ENCODE measurements at places on chromosomes 5 and 9.

DNA sequence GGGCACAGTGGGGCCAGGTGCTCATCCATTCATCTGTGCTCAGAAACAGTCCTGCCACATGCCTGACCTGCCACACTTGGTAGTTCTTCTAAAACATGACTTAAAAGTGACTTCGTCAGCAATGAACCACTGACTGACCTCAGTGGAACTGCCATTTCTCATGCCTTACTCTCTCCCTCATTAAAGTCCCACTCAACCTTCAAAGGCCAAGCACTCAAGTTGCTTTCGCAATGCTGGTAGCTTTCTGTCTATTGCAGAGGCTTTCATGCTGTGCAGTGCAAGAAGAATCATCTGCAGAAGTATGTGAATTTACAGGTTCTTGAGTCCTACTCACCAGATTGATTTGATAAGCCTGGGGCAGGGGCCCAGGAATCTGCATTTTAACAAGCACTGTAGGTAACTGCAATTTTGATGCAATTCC lies 23.9 kb downstream of the B4GALT1 start:
- no peak for DNase-seq

DNA sequence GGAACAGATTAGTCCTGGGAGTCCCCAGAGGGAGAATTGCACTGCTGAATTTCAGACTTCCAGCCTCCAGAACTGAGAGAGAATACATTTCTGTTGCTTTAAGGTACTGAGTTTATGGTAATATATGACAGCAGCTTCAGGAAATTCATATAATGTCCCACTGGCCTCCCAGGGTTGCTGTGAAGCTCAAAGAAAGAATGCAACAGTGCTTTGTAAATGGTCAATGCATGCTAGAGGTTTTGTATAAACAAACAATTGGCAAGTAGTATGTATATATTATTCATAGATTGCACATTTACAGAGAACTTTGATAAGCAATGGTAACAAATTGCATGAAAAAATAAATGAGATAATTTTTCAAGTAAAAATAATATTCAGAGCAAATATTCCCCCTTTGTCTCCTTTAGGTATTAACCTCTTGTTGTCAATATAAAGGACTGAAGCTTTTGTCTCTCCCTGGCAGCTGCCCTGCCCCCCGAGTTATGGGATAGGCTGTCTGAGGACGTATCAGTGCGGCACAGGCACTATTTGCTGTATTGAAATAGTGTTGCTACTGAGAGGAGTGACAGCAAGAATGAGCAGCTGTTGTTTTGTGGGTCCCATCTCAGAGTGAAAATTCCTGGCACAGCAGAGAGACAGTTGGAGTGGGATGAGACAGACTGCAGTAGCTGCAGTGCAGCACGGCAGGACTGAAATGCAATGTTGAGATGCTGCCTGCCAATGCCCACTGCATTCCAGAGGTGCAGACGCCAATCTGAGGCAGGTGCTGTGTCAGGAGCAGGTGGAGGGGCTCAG lies 194.2 kb upstream of the GLRA1 start:
- DNase-seq = no peak

- no peak for DNase-seq
These were observed 48.9 kb downstream of the PTPN3 start for GRCh38 chr9:109449036-109449798.

DNA sequence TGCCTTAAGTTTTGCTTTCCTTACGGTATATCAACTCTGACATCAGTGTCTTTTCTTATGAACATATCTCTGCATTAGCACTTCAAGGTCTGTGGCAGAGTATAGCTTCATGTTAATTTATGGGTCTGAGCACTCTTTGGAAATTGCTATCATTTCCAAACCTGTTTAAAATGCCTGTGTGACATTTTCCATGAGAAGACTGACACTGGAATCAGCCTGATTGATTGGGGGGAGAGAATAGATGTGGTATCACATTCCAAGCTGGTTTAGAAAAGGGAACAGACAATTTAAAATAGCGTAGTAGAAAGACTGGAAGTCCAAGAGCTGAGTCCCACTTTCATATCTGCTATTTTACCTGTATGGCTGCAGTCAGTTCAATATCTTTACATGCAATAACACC lies 272.1 kb upstream of the CDH10 start:
- no peak for DNase-seq

- DNase-seq = no peak
These were observed 4.6 kb downstream of the ANGPTL2 start for GRCh38 chr9:127117801-127118200.

GRCh38 chr9:95511952-95512708 lies 4.6 kb downstream of the PTCH1 start:
- DNase-seq = peak; percentile 53

DNA sequence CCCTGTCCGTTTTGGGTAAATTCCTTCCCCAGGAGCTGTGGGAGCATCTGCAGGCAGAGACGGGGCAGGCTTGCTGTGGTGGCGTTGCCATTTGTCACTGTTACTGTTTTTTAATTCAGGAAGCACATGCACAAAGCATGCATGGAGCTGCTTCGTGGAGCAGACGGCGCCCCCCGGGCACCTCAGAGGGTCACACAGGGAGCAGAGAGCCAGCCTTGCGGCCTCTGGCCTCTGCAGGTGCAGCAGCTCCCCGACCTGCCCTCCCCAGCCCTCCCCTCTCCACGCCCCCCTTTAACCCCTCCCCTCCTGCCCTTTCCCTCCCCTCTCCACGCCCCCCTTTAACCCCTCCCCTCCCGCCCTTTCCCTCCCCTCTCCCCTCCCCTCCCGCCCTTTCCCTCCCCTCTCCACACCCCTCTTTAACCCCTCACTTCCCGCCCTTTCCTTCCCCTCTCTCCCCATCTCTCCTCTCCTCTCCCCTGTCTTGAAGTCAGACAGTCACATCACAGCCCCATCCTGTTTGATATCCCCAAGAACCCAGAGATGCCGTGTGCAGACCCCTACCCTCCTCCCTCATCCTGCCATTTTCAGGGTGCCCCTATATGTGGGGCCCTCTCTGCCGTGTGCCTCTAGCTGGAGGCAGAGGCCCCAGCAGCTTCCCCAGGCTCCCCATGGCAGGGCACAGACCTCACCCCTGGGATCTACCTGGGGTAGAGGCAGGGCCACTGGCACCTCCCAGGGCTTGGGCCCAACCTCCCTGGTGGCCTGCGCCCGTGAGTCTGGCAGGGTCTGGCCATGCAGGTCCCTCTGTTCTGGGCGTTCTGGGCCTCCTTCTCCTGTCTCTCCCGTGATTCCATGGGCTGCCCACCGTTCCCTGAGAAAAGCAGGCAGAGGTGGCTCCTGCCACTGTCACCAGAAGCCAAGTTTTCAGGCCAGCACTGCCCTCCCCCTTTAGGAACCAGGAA lies 29.6 kb upstream of the UBAC1 start:
- DNase-seq = peak; percentile 79

- no peak for DNase-seq
These were observed 256.1 kb upstream of the SMARCA2 start for GRCh38 chr9:1759009-1759408.

DNA sequence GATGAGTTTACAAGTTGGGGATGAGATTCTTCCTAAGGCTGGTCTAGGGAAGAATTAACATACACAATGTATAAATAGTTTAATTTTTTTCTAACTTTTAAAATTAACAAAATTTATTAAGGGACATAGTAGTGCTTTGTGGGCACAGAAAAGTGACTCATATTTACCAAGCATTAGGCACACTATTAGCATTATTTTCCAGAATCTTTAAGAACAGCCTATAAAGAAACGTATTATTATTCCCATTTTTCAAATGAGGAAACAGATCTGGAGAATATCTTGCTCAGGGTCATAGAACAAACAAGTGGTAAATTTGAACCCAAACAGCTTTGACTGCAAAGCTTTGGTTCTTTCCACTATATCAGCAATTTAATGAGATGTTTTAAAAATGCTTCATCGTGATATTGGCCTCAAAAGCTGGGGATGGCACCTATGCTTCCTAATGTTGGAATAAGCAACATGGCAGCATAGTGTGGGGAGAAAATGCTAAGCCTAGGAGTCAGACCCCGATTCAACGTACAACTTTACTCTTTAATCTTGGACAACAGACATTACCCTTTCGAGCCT lies 55.9 kb downstream of the ABCA1 start:
- DNase-seq = no peak

DNA sequence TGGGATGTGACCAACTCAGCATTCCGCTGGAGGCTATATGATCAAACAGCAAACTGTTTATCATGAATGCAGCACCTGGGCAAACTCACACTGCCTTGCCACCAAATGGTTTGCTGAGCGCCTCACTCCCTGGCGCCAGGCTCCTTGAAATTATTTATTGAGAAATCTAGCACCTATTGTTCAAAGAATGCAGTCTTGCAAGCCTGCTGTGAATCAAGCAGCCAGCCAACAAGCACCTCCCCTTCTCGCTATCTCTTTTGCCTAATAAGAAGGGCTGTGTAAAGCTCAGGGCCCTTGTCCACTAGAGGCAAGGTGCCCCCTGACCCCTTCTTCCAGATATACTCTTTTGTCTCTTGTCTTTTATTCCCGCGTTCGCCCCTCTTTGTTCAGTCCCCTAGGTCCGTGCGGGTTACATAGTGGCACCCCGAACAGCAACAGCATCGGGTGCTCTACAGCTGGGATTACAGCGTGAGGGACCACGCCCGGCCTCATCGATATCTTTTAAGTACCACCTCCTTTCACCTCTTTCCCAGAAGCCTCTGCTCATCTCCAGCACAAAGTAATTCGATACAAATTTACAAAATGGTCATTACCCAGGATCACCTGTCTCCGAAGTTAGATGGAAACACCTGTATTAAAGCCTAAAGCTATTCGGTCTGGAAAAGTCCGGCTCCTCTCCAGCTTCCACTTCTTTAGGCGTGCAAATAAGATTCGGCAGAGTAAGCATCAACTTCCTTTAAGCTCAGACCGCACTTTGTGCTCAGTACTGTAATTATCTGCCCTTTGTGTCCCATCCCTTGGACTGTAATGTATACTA lies 896 bp downstream of the RIGI start:
- DNase-seq = no peak

GRCh38 chr5:119386596-119387344 lies 31.0 kb downstream of the TNFAIP8 start:
- no peak for DNase-seq

- DNase-seq = no peak
These were observed 38.9 kb downstream of the GABRB2 start for GRCh38 chr5:161507591-161507990.

- no peak for DNase-seq
These were observed 624.2 kb downstream of the MTRR start for GRCh38 chr5:8493176-8493575.

DNA sequence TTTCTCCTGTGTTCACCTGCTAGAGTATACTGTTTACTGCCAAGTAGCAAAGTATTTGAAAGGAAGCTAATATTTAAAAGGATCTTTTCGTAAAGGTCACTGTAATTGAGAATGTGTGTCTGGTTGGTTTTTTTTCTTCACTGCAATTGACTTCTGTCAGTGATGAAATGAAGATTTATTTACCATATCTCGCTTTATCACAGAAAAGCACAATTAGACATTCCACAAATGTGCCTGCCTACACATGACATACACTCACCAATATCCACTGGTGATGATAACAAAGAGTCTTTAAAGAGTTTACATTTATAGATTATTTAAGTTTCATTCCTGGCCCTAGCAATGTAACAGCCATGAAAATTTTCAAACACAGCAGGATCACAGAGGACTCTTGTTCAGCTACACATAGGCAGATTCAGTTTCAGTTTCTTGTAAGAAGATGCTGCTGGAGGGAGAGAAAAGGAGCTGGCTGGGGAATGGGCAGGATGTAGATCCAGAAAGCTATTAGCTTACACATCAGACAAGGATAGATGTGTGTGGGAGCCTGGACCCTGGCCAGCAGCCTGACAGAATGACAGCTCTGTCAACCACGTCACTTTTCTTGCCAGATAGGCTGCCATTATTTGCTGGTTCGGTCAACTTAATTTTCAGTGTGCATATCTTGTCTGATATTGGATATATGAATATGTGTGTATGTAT lies 104.0 kb downstream of the GDNF start:
- DNase-seq = no peak

DNA sequence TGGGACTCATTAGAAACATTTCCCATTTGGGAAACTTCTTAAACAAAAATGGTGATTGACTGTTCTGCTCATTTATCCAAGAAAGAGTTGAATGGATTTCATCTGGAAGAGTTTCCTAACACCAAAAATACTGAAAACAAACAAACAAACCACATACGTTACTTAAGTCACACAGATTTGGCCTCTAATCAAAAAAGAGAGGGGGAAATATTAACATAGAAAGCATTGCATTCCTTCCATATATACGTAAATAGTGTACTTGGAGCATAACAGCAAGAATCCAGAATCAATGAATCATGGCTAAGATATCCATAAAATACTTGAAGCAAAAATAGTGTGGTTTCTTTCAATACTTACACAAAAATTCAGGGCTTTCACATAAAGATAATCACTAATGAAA lies 189.8 kb upstream of the MAP3K1 start:
- DNase-seq = no peak

DNA sequence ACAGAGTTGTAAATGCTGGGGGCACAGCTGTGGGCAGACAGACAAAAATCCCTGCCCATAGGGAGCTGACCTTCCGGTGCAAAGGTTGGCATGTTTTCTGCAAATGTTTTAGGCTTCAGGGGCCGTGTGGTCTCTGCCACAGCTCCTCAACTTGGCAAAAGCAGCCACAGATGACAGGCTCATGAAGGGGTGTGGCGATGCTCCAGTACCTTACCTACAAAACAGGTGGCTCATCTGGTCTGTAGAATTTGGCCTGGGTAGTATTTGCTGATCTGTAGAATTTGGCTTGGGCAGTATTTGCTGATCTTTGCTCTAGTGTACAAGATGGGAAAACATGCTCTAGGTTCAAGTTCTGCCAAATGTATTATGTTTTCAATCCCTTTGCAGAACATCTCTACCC lies 283.9 kb downstream of the GADD45G start:
- DNase-seq = no peak

All from left hindlimb (tissue), 1 donor.